H1 (cell line): ENCODE measurements at places on chromosomes 7 and 10.

GRCh38 chr10:8035641-8036470 is 18.6 kb upstream of the GATA3 start:
- no peak overlapping the region for H3K4me3 ChIP-seq
- peaks cover 22% of the 10 kb centered on the region for H3K4me1 ChIP-seq
- H3K27me3 ChIP-seq = peaks cover 88% of the 10 kb centered on the region
- H3K36me3 ChIP-seq = no peaks in the 10 kb centered on the region

DNA sequence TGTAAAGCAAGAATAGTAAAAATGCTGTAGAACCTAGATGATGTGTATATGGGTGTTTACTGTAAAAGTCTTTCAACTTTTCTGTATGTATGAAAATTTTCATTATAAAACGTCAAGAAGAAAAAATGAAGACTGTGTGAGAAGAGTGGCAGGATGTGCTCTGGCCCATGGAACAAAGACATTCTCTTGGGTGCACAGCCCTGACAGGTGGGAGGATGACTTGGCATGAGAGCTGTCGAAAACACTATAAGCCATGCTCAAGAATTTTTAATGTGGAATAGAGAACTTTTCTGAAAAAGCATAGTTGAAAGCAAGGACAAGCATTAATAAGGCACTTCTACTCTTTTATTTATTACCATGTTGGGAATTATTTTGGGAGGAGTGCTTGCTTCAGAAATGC is 184.1 kb upstream of the PRR15 start:
- H3K36me3 ChIP-seq = no peaks in the 10 kb centered on the region
- H3K27me3 ChIP-seq = no peaks in the 10 kb centered on the region
- H3K27ac ChIP-seq = no peak overlapping the region
- H3K4me3 ChIP-seq = no peak overlapping the region
- H3K4me1 ChIP-seq = peaks cover 4% of the 10 kb centered on the region
- no peak for DNase-seq

DNA sequence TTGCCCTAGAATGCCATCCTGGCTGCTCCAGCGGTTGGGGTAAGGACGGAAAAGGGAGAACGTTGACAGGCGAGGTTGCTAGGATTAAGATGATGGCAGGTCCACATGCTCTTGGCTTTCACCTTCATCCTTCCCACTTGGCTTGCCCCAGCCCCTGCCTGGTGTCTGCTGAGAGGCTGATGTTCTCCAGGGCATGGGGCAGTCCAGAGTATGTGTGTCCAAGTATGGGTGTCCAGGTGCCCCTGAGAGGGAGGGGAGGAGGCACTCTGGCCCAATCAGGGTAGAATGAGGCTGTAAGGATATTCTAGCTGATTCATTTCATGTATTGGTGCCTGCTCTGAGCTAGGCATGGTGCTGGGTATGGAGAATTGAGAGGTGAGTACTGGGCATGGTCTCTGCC is 12.6 kb downstream of the NEURL1 start:
- no peaks in the 10 kb centered on the region for H3K27me3 ChIP-seq
- DNase-seq = no peak
- H3K36me3 ChIP-seq = no peaks in the 10 kb centered on the region
- H3K27ac ChIP-seq = no peak overlapping the region
- no peaks in the 10 kb centered on the region for H3K4me1 ChIP-seq
- H3K4me3 ChIP-seq = no peak overlapping the region

DNA sequence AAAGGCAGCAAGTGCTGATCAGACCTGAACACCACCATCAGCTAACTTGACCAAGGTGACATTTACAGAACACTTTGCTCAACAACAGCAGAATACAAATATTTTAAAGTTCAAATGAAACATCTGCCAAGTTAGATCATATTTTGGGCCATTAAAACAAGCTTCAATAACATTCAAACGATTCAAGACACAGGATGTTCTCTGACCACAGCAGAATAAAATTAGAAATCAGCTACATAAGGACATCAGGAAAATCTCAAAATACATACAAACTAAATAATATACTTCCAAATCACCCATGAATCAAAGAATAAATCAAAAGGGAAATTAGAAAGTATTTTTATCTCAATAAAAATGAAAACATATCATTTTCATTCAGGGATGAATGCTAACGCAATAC is 173.0 kb downstream of the PKD1L1 start:
- no peaks in the 10 kb centered on the region for H3K27me3 ChIP-seq
- DNase-seq = no peak
- H3K4me1 ChIP-seq = no peaks in the 10 kb centered on the region
- H3K36me3 ChIP-seq = no peaks in the 10 kb centered on the region

- no peak overlapping the region for H3K4me3 ChIP-seq
- H3K36me3 ChIP-seq = no peaks in the 10 kb centered on the region
- no peak for DNase-seq
- no peaks in the 10 kb centered on the region for H3K4me1 ChIP-seq
- no peak overlapping the region for H3K27ac ChIP-seq
Observed at GRCh38 chr10:8876171-8876570, 821.7 kb downstream of the GATA3 start.

GRCh38 chr7:26880852-26881251 is 16.5 kb upstream of the SKAP2 start:
- no peaks in the 10 kb centered on the region for H3K36me3 ChIP-seq
- H3K4me3 ChIP-seq = no peak overlapping the region
- DNase-seq = no peak
- H3K27me3 ChIP-seq = no peaks in the 10 kb centered on the region
- no peaks in the 10 kb centered on the region for H3K4me1 ChIP-seq

GRCh38 chr7:96196676-96197075 is 125.2 kb downstream of the SLC25A13 start:
- no peaks in the 10 kb centered on the region for H3K4me1 ChIP-seq
- DNase-seq = no peak
- H3K27ac ChIP-seq = no peak overlapping the region
- peaks cover 10% of the 10 kb centered on the region for H3K36me3 ChIP-seq
- no peaks in the 10 kb centered on the region; the same call in 1 of the 2 replicates for H3K27me3 ChIP-seq
- no peak overlapping the region for H3K4me3 ChIP-seq
